Endothelial cell of umbilical vein (primary cell): ENCODE measurements at places on chromosomes 2 and 18. TPM values are rescaled to one million over a fixed set of nuclear protein-coding genes. Genes with fewer than 3 reads are reported as not detected.

The MCM6 gene
- total RNA-seq: 48.1 and 52.6 TPM in 2 replicates

The RASGRP3 gene
- 39.6 and 42.1 TPM in 2 replicates for total RNA-seq

The MSH2 gene
- 28.0 and 30.5 TPM in 2 replicates for total RNA-seq

The LIMS4 gene
- total RNA-seq: 14.4 and 35.7 TPM in 2 replicates

The ATP6V1C2 gene
- 0.13 TPM in 1 of 2 replicates, not detected in the other for total RNA-seq

The AOX1 gene
- total RNA-seq: 0.23 and 0.46 TPM in 2 replicates

The DSEL gene
- total RNA-seq: 4.5 TPM in 2 replicates

DNA sequence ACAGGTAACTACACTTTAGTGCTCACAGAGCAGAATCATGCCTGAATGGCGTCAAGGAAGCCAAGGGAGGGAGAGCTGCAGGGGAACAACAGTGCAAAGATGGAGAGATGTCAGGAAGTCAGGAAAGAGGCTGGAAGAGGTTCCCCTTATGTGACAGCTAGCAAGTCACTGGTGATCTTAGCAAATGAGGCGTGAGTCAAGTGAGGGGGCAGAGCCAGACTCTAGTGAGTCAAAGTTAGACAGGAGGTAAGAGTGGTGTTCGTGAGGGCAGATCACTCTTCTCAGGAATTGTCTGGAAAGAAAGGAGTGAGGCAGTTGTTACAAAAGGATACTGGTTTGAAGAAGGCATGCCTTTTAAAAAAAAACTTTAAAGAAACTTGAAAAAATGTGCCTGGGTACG is 87.1 kb downstream of the MEP1B start:
- H3K4me1 ChIP-seq: no peaks in the 10 kb centered on the region
- peaks cover 2% of the 10 kb centered on the region for H3K27me3 ChIP-seq
- DNase-seq: no peak

DNA sequence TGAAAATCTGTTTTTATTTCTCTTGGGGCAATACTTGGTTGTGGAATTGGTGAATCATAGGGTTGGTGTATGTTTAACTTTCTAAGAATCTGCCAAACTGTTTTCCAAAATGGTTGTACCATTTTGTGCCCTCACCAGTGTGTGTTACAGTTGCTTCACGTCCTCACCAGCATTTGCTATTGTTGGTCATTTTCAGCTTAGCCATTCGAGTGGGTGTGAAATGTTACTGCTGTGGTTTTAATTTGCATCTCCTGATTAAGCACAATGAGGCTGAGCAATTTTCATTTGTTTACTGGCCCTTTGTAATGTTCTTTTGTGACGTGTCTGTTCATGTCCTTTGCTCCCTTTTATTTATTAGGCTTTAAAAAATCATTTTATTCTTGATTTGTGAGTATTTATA is 49.7 kb downstream of the FOSL2 start:
- H3K4me3 ChIP-seq: no peak overlapping the region
- H3K27ac ChIP-seq: no peak overlapping the region
- no peak for DNase-seq
- H3K36me3 ChIP-seq: no peaks in the 10 kb centered on the region
- H3K4me1 ChIP-seq: peaks cover 5% of the 10 kb centered on the region

DNA sequence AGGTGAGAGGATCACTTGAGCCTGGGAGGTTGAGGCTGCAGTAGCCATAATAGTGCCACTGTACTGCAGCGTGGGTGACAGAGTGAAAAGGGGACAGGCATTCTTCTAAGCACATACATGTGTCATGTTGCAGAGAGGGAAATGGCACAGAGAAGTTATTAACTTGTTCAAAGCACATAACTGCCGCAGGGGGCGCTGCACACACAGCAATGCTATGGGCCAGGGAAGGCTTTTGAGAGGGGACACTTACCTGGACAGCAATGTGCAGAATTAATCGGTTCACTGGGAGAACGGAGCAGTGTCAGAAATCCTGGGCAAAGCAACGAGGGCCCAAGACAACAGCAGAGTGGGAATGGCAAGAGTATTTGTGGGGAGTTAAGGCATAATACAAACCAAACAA is 2.4 kb downstream of the SCYGR8 start:
- no peaks in the 10 kb centered on the region for H3K27me3 ChIP-seq
- no peak overlapping the region for H3K4me3 ChIP-seq
- no peak overlapping the region for H3K27ac ChIP-seq
- no peaks in the 10 kb centered on the region for H3K4me1 ChIP-seq
- peak; percentile 9 for DNase-seq

DNA sequence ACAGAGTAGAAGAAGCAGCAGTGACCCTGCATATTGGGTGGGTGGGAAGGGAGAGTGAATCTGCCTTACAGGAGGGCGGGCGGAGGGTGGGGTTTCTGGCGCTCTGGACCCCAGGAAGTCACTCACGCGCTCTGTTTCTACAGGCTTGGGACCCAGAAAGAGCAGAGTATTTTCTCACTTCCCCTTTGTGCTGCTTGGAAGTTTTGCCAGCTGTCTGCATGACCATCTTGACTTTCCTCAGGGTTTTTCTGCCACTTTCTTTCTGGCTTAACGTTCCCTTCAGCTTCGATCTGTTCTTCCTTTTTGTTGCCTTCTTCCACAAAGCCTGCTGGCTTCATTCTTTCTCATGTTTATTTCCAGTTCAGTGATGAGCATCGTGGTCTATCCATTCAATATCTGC is 383.1 kb downstream of the GALR1 start:
- no peak overlapping the region for H3K27ac ChIP-seq
- no peaks in the 10 kb centered on the region for H3K27me3 ChIP-seq
- no peaks in the 10 kb centered on the region for H3K4me1 ChIP-seq

DNA sequence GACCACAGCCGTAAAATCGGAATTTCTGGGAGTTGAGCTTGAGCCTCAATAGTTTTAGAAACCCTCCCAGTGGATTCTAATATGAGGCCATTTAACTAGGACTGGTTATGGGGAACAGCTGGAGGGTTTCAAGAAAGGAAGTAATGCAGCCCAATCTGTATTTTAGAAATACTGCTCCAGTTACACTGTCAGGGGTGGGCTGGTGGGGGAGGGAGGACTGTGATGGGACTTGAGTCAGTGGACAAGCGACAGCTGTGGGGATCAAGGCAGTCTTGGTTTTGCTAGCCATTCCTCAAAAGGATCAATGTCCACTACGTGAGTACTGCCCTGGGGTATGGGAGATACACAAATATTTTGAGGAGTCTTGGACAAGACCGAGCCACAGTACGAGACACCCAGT is 34.8 kb downstream of the ASB1 start:
- H3K4me1 ChIP-seq: no peaks in the 10 kb centered on the region
- H3K4me3 ChIP-seq: no peak overlapping the region
- no peaks in the 10 kb centered on the region for H3K27me3 ChIP-seq
- H3K27ac ChIP-seq: no peak overlapping the region
- no peaks in the 10 kb centered on the region for H3K36me3 ChIP-seq
- DNase-seq: no peak

GRCh38 chr18:22872900-22873537 is 60.1 kb upstream of the RBBP8 start:
- no peaks in the 10 kb centered on the region for H3K4me1 ChIP-seq
- no peak for DNase-seq
- H3K27ac ChIP-seq: no peak overlapping the region
- H3K27me3 ChIP-seq: peaks cover 8% of the 10 kb centered on the region

DNA sequence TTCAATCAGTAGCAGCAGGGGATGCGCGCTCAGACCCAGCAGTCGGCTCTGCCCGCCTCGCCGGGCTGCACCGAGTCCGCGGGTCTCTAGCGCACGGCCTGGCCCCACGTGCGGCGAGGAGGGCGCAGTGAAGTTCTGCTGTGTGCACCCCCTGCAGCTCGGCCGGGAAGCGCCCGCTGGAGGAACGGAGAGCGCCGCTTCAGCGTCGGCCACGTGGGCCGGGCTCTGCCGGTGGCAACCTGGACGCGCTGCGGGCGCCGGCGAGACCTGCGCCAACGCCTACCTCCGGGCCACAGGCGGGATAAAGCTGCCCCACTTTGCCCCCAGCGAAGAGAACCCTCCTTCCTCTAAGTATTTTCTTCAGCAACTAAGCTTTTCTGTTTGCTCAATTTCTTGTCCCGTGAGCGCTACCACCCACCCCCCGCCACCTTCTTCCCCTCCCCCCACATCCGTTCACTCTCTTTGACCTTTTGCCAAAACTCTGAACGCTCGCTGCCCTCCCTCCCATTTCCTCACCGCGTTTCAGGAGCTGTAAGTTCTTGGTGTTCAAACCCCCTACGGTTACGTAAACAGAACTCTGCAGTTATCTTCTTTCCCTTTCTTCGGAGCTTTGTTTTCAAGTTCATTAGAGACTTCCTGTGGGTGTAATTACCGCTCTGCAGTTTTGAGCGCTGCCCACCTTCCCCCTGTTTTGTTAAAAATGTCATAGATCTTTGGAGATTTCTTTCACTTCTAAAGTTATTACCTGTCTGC is 42.6 kb upstream of the EDAR start:
- H3K36me3 ChIP-seq: no peaks in the 10 kb centered on the region
- H3K4me1 ChIP-seq: peaks cover 9% of the 10 kb centered on the region
- peak overlapping the region; percentile 39 for H3K4me3 ChIP-seq
- peak; percentile 53 for DNase-seq
- H3K27ac ChIP-seq: no peak overlapping the region

GRCh38 chr2:193783681-193784080 is 1588.9 kb upstream of the TMEFF2 start:
- DNase-seq: no peak
- H3K27me3 ChIP-seq: no peaks in the 10 kb centered on the region
- H3K27ac ChIP-seq: no peak overlapping the region
- H3K4me3 ChIP-seq: no peak overlapping the region
- no peaks in the 10 kb centered on the region for H3K4me1 ChIP-seq
- H3K36me3 ChIP-seq: no peaks in the 10 kb centered on the region

DNA sequence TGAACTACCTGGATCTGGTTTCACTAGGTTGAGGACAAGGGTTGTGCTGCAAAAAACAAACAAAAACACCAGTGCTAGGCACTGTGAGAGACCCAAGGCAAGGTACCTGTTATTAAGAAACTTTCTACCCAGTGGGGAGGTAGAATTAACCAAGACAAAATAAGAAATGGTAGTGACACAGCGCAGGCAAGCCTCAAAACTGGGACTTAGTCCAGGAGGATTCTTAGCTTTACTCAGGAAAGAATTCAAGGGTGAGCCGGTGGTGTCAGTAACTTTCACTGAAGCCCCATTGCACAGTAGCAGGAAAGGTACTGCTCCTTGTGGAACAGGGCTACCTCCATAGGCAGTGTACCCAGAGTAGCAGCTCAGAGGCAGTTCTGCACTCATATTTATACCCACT is 131.6 kb downstream of the SCG2 start:
- DNase-seq: no peak
- H3K4me1 ChIP-seq: peaks cover 7% of the 10 kb centered on the region
- no peak overlapping the region for H3K27ac ChIP-seq
- no peak overlapping the region for H3K4me3 ChIP-seq

DNA sequence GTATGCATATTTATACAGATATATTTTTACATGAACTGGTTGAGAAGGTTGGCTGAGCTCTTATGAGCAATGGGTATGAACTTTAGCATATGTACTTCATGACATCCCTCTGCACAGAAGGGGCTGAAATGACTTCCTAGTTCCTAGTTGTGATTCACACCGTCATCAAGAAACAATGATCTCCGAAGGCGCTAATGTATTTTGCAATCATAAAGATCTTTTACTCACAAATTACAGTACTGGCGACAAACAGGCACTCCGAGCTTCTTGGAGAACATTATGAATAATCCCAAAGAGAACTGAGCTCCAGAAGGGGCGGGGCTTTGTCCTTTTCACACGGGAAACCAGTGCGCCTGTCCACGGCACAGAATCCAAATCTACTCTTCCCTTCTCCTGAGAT is 18.1 kb downstream of the BCL2 start:
- DNase-seq: no peak
- no peak overlapping the region for H3K4me3 ChIP-seq
- H3K36me3 ChIP-seq: no peaks in the 10 kb centered on the region
- H3K4me1 ChIP-seq: peaks cover 3% of the 10 kb centered on the region

GRCh38 chr18:33495278-33495677 is 54.8 kb upstream of the CCDC178 start:
- no peaks in the 10 kb centered on the region for H3K4me1 ChIP-seq
- no peak overlapping the region for H3K4me3 ChIP-seq
- H3K27me3 ChIP-seq: peaks cover 3% of the 10 kb centered on the region
- H3K36me3 ChIP-seq: no peaks in the 10 kb centered on the region

DNA sequence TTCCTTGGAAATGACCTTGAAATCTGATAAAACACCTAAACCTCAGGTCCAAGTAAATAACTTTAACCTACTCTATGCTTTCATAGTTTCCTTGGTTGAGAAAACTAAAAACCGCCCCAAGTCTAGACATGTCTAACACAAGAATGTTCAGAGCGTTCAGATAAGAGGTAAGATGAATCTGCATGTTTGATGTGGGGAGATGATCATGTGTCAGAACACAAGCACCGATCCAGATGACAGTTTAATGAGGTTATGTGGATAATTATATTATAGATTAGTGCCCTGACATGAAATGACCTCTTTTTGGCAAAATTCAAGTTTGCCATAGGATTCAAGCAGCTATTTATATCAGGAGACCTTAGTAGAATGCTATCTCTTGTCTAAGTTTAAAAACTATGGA is 729.8 kb upstream of the SOX11 start:
- no peak overlapping the region for H3K4me3 ChIP-seq
- no peaks in the 10 kb centered on the region for H3K4me1 ChIP-seq
- no peaks in the 10 kb centered on the region for H3K36me3 ChIP-seq
- no peaks in the 10 kb centered on the region for H3K27me3 ChIP-seq

- H3K36me3 ChIP-seq: no peaks in the 10 kb centered on the region
- peak; percentile 64 for DNase-seq
- H3K4me3 ChIP-seq: no peak overlapping the region
- H3K27me3 ChIP-seq: no peaks in the 10 kb centered on the region
Measured at GRCh38 chr2:47119001-47119400, 36.1 kb downstream of the STPG4 start.

DNA sequence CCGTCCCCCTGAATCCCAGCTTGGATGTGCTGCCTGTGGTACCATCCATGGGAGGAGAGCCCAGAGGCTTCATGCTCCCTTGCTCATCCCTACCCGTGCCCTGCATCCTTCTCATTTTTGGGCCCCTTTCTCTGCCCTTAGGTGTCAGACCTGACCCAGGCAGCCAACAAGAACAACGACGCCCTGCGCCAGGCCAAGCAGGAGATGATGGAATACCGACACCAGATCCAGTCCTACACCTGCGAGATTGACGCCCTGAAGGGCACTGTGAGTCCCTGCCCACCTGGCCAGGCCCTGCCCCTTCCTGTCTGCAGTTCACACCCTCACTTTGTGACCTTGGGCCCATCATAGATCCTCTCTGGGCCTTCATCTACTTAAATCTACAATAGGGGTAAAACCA is 2.5 kb downstream of the DES start:
- peaks cover 25% of the 10 kb centered on the region for H3K27me3 ChIP-seq
- DNase-seq: no peak
- H3K36me3 ChIP-seq: no peaks in the 10 kb centered on the region
- H3K4me1 ChIP-seq: no peaks in the 10 kb centered on the region
- no peak overlapping the region for H3K4me3 ChIP-seq
- no peak overlapping the region for H3K27ac ChIP-seq
